Cardiac muscle cell (in vitro differentiated cells and primary cell): ENCODE measurements at places on chromosomes 4 and X. TPM values are rescaled to one million over a fixed set of nuclear protein-coding genes. Genes with fewer than 3 reads are reported as not detected.

Gene CYTL1
- total RNA-seq: 0.57 and 2.0 TPM in 2 replicates

Gene JAKMIP1
- 0.14 and 1.2 TPM in 2 replicates for total RNA-seq

Gene DCAF4L1
- total RNA-seq: 0.11 and 0.21 TPM in 2 replicates

Gene PAGE4
- not detected in 2 replicates for total RNA-seq

Gene SERTM2
- total RNA-seq: 9.3 and 11.0 TPM in 2 replicates

DNA sequence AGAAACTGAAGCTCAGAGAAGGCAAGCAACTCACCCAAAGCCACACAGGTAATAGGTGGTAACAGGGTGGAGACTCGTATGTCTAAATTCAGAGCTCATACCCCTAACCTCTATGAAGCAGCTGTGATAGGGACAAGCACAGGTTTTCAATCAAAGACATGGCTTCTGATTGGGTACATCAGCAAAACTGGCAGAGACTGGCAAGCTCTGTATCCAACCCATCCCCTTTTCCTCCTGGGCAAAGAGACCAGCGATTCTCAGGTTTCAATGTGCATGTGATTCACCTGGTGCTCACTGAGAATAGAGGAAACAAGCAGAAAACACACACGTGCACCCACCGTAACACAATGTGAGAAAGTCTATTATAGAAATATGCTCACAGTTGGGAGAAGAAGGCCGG is 153.0 kb downstream of the SMIM20 start:
- DNase-seq: no peak

GRCh38 chr4:11158971-11159370 is 269.7 kb downstream of the HS3ST1 start:
- peak; percentile 62 for DNase-seq

DNA sequence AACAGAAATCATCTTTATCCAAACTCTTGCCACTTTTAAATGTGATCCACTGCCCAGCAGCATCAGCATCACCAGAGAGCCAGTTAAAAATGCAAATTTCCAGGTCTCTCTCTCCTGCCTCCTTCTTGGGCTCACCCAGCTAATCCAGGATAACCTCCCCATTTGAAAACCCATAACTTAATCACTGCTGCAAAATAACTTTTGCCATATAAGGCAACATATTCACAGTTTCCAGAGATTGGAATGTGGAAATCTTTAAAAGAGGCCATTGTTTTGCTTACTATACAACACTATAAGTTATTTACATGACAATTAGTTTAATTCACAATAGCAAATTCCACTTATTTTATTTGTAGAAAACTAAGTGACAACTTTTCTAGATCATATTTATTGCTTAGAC is 4.8 kb upstream of the EXOSC9 start:
- DNase-seq: no peak

GRCh38 chr4:189787216-189788031 is 153.2 kb upstream of the FRG1 start:
- no peak for DNase-seq

DNA sequence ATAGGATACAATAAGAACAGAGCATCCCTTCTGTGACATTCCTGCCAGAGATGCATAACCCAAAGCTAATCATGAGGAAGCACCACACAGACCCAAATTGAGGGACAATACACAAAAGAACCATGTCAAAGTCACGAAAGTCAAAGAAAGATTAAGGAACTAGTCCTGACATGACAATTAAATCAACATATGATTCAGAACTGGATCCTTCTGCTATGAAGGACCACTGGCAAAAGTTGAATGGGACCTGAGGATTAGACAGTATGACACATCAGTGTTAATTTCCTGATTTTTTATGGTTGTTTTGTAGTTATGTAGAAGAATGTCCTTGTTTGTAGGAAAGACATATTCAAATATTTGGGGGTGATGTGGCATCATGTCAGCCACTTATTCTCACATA is 13.9 kb downstream of the ACOT9 start:
- no peak for DNase-seq

- no peak for DNase-seq
Observed at GRCh38 chr4:161345741-161346140, 818.1 kb downstream of the FSTL5 start.

GRCh38 chrX:2517055-2517454 is 16.3 kb upstream of the DHRSX start:
- DNase-seq: no peak

GRCh38 chr4:52425751-52426326 is 233.3 kb downstream of the USP46 start:
- no peak for DNase-seq

- no peak for DNase-seq
Observed at GRCh38 chr4:25370242-25370641, 6.8 kb upstream of the ANAPC4 start.

DNA sequence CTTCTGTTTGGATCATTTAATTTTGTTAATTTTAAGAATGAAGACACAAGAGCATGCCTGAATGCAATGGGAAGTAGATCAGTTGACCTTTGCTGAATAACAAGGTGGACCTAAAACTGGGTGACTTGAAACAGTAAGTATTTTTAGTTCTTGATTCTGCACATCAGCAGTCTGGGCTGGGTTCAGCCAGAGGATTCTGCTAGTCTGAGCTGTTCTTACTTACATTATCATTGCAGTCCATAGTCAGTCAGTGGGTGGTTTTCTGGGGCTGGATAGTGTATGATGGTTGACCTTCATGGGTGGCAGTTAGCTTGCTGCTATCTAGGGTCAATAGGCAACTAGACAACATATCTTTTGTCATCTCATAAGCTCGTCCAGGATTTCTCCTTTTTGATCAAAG is 91.4 kb downstream of the HS3ST1 start:
- DNase-seq: no peak

DNA sequence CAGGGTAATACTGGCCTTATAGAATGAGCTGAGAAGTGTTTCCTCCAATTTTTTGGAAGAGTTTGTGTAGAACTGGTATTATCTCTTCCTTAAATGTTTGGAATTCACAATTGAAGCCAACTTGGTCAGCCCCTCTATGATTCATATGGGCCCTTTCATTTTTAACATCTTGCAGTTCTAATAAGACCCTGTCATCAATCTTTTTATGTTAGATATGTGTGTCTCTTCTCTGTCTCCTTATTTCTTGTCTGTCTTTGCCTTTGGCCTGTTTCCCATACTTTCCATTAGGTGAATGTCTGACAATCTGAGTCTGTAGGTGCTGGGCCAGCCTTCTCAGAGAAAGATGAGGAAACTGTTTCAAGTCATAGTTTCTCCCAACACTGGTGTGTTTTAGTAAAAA is 88.7 kb downstream of the SLC16A2 start:
- no peak for DNase-seq

- no peak for DNase-seq
Observed at GRCh38 chrX:72373136-72373535, 67.4 kb upstream of the CITED1 start.

DNA sequence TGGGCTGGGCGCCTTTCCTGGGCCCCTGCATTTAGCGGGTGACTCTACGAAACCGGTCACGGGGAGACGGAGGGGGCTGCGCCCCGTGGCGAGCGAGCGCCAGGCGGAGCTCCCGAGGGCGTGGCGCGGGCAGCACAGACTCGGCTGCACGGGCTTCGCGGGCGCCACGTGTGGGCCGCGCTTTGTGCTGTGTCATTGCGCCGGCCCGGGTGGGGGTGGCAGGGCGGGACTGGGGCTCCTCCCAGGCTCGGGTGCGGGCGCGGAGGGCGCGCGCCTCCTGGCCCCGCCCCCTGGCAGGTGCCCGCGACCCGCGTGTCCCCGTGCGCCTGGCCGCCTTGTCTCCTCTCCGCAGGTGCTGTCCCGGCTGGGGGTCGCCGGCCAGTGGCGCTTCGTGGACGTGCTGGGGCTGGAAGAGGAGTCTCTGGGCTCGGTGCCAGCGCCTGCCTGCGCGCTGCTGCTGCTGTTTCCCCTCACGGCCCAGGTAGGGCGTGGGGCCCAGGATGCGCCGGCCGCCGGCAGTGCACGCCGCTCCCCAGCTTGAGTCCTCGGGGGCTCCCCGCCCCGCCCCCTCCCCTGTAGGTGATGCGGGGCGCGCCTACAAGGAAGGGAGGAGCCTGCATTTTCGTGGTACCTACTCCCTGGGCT is 651 bp downstream of the UCHL1 start:
- DNase-seq: peak; percentile 59

DNA sequence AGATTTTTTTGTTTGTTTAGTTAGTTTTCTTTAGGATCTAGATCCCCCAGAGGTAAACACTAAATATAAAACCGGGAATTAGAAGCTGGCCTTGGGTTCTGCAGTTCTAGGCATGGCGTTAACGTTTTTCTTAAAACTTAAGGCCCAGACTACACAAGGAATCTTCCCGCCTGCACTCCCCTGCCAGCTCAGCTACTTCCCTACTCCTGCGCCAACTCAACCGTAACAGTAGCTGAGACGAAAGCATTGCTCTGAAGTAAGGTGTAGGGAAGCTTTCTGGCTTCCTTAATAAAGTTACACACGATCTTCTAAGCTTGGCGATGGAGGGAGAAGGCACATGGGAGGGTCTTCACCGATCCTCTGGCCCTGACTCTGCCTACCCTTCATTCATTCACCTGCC is 37.1 kb downstream of the CPE start:
- no peak for DNase-seq

GRCh38 chr4:26372525-26373172 is 51.8 kb downstream of the RBPJ start:
- DNase-seq: peak; percentile 83

DNA sequence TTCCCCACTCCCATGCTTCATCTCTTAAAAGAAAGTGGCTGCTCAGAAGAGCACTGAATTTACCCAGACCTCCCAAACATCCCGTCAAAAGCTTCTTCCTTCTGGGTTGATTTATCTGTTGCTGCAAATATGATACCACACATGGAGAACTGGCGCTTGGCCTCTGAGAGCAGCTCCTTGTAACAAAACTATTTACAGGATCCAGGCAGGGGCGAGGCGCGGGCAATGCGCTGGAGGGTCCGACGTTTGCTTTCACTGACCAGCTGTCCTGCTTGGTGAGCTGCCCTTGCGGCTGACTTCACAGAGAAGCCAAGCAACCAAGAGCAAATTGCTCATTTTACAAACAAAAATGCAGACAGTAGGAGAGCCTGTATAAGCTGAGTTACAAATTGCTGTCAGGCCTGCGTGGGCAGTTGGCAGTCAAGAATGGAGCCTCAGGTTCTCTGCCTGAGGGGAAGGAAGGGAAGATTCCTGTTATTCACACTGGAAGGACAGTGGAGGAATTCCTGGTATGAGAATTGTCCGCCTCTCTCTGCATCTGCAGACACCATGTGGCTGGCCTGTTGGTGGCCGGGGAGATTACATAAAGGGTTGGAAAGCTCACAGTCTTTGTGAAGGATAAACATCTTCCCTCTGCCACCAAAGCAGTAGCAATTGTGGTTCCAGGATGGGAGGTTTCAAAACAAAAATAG is 192.2 kb upstream of the LEF1 start:
- DNase-seq: peak; percentile 29

DNA sequence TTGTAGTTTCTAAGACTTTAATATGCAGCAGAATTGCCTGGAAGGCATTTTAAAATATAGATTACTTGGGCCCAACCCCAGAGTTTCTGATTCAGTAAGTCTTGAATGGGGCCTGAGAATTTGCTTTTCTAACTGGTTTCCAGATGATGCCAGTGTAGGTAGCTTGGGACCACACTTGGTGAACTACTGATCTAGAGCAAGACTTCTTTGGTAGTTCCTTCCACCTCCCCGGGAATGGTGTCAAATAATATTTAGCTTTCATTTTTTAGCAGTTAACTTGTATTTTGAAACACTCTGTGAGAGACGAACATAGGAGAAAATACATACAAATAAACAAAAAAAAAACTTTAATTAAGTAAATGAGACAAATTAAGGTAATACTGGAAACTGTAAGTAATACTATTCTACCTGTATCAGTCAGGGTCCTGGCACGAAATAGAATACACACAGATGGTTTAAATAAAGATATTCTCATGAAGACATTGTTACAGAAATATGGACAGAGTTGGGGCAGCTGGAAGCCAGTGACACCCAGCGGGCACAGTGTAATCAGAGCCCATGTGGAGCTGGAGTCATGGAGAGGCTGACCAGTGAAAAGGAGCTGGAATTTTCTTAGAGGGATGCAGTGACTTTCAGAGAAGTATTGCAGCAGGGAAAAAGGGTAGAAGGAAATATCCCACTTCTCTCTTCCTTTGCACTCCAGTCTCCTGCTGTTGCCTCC is 905.7 kb downstream of the CCSER1 start:
- no peak for DNase-seq

DNA sequence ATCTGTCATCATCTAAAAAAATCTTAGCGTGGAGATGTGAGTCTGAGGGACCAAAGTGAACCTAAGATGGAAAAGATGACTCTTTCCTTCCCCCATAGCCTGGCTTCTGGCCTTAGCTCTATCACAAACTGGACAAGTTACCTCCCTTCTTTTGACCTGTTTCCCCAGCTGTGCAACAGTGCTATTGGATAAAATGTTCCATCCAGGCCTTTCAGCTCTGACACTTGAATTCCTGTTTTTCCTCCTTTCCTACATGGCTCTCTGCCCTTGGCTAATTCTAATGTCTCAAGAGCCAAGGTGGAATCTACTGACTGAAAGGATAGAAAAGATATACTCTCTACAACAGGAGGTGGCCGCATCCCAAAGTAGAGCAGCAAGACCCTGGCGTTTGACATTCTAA is 84.5 kb upstream of the ARHGEF9 start:
- DNase-seq: no peak

DNA sequence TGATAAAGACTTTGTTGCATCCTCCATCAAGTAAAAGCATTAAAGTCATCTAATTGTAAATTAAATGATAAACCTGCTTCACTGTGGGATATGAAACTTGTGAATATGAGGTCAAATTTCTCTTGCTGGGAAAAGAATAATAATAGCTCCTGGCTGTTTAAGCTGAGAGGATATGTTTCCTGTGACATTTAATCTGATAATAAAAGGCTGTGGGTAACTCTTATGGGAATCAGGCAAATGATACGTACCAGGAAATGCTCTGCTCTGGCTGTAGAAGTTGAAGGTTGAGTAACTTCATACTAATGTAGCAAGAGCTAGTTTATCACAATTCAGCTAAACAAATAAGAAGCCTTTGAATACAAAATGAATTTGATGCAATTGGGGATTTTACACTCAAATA is 574.6 kb downstream of the RAPGEF2 start:
- DNase-seq: no peak

GRCh38 chrX:43064096-43064495 is 286.1 kb upstream of the PPP1R2C start:
- no peak for DNase-seq

DNA sequence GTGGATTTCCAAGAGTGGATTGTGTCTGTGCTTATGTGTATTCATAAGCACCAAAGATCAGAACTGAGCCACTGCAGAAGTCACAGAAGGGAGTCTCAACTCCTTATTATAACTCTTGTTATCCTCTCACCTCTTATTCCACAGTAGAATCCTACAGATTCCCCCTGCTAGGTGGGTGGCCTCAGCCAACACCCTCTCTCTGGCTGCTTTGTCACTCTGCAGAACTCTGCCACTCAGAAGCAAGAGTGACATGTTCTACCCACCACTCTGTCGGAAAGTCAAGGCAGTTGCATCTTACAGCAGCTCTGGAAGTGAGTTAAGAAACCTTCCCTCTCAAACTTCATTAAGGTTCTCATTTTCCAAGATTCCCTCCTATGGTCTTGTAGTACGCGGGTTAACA is 41.9 kb downstream of the PTCHD1 start:
- no peak for DNase-seq
